ENCODE measurements at places on chromosomes 3 and 15.

DNA sequence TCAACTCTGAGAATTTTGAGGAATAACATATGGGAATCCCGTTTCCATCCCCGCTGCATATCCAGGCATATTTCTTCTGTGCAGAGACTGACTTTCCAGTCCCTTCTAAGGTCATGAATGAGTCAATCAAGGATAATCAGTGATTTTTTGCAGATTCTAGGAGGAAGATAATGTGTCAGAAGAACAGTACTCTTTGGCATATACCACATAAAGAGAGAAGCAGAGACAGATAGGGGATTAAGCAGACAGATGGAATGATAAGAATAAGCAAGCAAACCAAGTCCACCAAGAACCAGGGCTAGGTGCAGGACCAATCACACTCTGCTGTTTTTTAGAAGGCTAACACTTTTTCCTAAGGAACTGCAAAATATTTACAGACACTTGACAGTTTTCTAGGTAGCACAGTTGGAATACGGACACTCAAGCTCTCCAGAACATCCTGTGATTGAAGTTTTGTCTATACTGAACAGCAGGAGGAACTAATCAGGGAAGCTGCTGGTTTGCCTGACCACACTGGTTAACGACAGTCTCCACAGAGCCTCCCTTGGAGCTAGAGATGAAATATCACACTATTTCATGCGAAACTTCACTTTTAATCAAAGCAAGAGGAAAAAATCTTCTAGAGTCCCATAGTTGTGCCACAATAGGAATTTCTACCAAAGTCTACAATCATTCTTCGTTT lies 450.0 kb upstream of the KCNMB2 start:
- peak; percentile 17 for DNase-seq

GRCh38 chr3:155441026-155441425 lies 147.5 kb upstream of the STRIT1 start:
- DNase-seq = no peak

DNA sequence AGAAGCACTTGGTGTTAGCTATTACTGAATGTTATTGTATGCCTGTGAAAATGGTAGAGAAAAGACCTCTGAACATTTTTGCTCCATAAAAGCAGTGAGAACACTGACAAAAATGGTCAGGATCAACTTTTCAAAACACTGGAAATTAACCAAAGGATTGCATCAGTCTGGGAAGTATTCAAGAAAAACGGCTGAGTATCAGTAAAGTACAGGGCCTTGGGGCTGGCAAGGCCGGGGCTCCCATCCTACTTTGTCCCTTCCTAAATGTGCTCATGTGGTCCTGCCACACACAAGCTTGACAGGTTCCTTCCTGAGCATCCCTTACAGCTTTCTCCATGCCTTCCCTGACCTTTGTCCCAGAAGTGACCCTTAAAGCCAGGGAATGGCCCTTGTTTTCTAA lies 84.0 kb downstream of the CFAP20DC start:
- DNase-seq = no peak

DNA sequence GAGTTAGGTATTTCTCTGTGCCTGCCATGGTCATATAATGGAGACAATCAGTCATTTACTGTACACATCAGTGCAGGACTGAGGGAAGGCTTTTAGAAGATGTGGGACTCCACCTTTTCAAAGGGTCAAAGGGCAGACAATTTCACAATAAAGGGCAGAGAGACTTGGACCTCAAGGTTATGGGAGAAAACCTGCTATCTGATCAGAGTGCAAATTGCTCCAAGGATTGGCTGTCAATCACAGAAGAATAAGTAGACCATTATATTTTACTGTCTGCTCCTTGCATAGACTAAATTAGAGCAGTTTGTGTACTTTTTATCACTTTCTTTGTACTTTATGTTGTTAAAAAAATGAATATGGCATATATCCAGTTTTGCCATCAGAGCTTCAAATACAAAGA lies 314.9 kb upstream of the ATP11B start:
- DNase-seq = no peak

DNA sequence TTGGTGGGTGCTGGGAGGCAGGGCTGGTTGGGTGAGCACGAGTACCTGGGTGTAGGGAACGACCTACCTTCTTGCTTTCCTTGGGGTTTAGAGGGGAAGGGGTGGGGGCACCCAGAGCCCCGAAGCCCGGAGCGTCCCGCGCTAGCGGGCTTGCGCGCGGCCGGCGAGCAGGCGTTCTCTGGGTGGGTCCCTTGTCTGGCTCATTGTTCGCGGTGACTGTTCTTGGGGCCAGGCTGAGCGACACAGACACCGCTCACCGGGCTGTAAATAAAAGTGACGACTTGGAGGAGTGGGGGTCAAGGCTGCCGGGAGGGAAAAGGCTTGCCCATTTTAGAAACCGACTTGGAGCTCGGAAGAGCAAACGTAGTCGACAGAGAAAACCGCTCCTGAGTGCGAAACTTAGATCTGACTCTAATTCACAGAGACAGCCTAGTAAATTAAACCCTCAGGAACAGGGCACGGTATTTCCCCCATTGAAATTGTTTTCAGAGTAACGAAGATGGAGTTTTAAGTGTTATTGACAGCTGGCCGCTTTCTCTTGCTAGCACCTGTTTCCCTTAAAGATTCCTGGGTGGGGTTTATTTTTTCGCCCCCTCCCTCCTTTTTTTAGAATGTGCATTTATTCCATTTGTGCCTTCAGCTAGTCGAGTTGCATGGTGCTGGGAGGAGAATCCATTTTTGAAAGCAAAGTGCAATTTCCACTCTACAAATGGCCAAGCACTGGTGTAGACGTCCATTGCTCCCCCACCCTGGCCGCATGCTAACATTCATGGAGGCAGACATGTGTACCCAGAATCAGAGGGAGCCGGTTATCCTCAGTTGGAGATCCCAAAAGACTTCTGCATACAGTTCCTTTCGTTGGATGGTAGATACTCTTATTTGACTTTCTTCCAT lies 532.1 kb upstream of the SEMA6D start:
- DNase-seq = no peak

GRCh38 chr3:179432451-179432850 lies 18.8 kb downstream of the GNB4 start:
- DNase-seq = no peak

- DNase-seq = peak; percentile 20
These were observed at the start of gene PLSCR4 for GRCh38 chr3:146250449-146251382. Gene PLSCR4, minus strand, starts transcription at chr3:146251105. Its CDS starts 29,034 bp downstream, at chr3:146222071.

DNA sequence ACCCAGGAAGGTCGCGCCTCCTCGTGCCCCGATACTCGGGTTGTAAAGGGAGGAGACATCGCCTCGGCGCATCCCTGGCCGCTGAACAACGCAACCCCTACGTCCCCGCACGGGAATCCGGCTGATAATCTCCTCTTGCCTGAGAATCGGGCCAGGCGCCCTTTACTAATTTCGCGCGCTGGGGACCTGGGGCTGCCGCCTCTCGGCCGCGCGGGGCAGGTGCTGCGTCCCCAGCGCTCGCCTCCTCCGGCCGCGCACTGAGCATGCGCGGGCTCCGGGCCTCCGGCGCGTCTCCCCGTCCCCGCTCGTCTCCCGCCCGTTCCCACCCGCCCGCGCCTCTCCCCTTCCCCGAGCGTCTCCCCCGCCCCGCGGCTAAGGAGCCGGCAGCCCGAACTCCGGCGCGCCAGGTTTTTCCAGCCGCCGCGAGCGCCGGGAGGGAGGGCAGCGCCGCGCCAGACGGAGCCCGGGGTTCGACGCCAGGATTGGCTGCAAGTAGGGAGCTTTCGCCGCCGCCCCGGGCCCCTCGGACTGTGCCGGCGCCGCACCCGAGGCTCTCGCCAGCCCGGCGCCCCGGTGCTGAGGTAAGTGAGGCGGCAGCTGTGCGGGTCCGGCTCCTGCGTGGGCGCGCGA lies at the start of gene CNTN4:
Gene CNTN4, plus strand, starts transcription at position 469 of the 630 bp plus-strand sequence.
- DNase-seq = peak; percentile 96

All from cerebellum (tissue), 4 donors.